ENCODE measurements at places on chromosomes 7 and 10.

- no peak for DNase-seq
These were observed 40.2 kb downstream of the PDSS1 start for GRCh38 chr10:26737730-26738129.

DNA sequence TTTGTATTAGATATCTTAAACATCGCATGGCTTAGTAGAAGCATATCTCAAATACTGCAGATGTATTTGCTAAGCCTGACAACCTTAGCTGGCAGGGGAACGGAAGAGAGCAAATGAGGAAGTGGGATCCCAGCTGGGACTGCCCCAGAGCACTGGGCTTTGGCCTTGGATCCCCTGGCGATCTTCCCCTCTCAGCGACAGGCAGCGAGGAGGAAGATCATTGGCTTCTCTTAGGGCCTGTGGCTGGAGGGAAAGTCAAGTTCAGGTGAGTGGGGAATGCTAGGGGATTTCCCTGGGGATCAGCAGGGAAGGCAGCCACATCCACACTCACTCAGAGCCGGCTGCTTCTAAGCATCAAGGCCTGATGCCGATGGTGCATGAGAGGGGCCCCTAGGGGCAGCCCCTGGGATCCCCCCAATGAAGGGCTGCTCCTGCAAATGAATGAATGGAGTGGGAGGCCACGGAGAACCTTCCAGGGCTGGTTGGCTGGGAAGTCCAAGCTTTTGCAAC is 42.0 kb downstream of the LYZL2 start:
- DNase-seq = no peak

DNA sequence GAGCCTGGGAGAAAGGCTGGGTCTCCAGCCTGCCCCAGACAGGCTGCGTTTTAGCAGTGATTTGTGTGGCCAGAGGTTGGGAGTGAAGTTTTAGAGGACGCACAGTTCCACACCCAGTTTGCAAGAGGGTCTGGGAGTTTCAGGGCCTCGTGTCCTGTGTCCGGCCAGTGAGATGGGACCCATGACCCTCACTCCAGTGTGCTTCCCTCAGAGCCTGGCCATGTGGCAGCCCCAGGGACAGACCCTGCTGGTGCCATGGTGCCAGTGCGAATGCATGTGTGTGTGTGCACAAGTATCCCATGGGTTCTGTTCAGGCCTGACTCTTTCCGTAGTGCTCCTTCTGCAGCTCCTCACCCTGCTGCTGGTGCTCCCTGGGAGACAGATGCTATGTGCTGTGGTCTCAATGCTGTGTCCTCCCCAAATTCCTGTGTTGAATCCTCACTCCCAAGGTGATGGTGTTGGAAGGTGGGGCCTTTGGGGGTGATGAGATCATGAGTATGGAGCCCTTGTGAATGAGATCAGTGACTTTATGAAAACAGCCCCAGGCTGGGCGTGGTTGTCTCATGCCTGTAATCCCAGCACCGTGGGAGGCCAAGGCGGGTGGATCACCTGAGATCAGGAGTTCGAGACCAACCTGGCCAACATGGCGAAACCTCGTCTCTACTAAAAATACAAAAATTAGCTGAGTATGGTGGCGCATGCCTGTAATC is 16.5 kb downstream of the ECHDC3 start:
- no peak for DNase-seq

DNA sequence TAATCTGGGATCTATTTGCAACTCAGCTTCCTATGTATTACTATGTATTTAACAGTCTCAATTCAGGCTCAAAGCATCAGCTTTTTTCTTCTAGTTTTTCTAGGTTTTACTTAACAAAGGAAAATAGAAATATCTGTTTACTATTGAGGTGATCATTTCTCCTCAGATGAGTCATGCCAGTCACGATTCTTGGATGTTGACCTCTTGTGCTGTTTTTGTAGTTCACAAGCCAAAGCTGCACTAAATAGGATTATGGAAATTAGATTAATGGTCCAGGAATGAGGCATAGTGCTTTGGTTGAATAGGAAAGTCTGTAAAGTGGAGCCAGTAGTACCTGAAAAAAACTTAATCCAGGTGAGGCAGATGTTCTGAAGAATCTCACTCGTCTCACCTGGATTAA is 198.3 kb upstream of the KAT6B start:
- DNase-seq = no peak

DNA sequence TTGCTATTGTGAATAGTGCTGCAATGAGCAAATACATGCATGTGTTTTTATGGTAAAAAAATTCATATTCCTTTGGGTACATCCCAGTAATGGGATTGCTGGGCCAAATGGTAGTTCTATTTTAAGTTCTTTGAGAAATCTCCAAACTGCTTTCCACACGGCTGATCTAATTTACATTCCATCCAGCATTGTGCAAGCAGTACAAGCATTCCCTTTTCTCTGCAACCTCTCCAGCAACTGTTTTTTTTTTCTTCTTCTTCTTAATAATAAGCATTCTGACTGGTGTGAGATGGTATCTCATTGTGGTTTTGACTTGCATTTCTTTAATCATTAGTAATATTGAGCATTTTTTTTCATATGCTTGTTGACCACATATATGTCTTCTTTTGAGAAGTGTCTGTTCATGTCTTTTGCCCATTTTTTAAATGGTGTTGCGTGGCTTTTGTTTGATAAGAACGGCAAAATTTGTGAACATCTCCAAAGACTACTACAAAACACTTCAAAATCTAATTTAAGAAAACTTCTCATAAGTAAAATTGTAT is 136.1 kb upstream of the MYO3A start:
- DNase-seq = no peak

DNA sequence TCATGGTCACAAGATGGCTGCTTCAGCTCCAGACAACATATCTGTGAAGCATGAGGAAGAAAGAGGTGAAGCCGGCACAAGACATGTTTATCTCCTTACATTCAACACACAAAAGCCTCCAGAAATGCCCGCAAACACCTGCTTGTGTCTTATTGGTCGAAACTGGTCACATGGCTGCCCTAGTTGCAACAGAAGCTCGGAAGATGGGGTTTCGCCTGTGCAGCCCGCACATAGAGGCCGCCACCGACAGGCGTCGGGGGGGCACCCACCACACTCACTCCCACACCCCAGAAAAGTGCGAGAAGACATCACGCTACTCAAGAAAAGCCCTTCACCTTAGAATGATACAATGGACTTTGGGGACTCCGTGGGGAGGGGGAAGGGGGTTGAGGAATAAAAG is 63.0 kb upstream of the MGMT start:
- DNase-seq = no peak

DNA sequence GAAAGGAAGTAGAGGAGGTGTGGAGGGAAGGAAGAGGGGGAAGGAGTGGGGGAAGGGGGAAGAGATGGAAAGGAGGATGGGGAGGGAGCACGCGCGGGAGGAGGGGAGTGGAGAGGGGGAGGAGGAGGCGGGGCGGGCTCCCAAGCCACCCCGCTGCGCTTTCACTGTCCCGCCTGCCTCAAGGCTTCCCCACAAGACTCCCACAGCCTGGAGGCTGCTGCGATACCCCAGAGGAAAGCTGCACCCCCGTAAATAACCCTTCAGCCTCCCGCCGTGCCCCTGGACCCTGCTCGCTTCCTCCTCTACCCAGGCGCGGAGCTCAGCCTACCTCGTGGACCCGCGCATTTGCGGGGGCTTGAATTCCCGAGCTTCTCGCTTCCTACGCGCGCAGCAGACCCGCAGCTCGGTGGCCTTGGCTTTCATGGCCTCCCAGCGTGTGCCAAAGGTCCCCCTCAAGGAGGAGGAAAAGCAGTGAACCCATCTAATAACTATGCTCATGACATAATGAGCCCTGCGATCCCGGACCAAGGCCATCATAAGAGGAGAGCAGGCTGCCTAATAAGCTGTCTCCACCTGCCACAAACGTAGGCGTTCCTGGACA is at the start of gene C10orf67:
Gene C10orf67 (minus strand): TSS at position 557 of the 601 bp plus-strand sequence. CDS start 23 bp downstream, at position 534.
- peak; percentile 60 for DNase-seq

DNA sequence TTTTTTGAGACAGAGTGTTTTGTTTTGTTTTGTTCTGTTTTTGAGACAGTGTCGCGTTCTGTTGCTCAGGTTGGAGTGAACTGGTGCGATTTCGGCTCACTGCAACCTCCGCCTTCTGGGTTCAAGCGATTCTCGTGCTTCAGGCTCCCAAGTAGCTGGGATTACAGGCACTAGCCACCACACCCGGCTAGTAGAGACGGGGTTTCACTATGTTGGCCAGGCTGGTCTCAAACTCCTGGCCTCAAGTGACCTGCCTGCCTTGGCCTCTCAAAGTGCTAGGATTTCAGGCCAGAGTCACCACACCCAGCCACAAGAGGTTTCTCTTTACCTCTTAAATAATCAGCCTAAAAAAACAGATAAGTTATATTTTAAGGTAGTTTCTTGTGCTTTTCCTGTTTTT is 8.7 kb upstream of the ARHGAP12 start:
- no peak for DNase-seq

- DNase-seq = no peak
These were observed 3.9 kb upstream of the PWWP2B start for GRCh38 chr10:132392811-132393694.

- DNase-seq = no peak
These were observed 91.5 kb downstream of the MYO3A start for GRCh38 chr10:26025523-26025922.

DNA sequence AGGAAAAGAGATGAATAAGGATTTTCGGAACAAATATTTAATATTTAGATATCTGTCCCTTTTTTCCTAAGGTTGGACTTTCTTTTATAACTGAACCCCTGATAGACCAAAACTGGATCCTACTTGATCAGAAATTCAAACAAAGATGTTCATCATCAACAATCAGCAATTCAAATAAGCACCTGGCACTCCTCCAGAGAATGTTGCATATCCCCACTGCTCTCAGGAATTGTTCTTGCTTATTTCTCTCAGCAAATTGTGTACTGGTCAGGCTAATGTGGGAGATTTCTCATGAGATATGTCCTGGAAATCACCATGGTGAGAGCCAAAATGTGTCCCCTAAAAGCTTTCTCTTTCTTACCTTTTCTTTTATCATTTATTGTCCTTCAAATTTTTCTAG is 40.3 kb upstream of the LHFPL3 start:
- no peak for DNase-seq

GRCh38 chr7:86137343-86137742 is 506.4 kb upstream of the GRM3 start:
- no peak for DNase-seq

GRCh38 chr7:125641884-125642283 is 712.3 kb upstream of the POT1 start:
- DNase-seq = no peak

DNA sequence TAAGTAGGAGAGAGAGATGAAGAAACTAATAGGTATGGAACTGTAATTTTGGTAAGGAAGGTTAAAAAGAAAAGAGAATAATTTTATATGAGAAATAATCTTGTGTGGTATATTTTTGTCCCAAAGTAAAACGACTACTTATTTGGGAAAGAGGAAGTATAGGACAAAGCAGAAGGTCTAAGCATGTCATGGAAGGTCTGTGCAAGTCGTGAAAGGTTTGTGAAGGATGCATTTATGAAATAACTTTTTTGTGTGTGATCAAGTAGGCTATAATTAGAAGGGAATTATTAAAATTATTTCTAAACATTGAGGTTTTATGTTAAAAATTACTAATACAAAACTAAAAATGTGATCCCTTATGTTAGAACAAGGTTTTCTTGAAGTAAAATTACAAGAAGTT is 63.3 kb downstream of the ZNF783 start:
- DNase-seq = no peak

DNA sequence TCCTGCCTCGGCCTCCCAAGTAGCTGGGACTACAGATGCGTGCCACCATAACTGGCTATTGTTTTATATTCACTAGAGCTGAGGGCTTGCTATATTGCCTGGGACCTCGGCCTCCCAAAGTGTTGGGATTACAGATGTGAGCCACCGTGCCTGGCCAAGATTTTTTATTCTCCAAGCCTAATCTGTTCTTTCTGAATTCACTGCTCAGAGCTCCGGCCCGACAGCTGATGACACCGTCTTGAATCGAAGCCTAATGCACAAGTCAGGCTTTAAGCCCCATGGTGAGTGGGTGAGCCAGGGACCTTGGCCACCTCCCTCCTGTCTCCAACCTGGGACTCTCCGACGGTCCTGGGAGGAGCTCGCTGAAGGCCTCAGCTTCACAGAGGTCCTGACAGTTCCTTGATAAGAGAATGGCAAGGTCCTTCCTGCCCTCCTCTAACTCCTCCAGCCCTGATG is 338.9 kb downstream of the WDR37 start:
- DNase-seq = no peak

GRCh38 chr10:101564490-101564991 is 23.5 kb downstream of the POLL start:
- no peak for DNase-seq

- no peak for DNase-seq
These were observed 61.4 kb upstream of the PPP1R3C start for GRCh38 chr10:91694170-91694794.

DNA sequence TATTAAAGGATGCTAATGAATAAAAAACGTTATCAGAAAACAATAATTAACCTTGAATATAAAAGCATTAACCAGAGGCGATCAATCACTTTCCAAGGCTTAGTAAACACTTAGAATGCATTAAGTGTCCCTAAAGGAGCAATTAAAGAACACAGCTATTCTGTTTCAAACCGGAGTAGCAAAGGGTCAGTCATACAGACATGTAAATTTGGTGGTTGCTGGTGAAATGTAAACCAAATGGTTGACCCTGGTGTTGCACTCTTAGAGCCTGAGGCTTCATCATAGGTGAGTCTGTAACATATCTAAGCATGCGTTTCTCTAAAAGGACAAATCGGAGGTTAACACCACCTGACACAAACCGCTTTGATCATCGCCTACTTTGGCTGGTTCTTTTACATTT is 1280.1 kb downstream of the TYW1 start:
- DNase-seq = no peak

Measured in frontal cortex (tissue), 4 donors.